Stimulated activated CD8-positive, alpha-beta memory T cell treated with anti-CD3 and anti-CD28 coated beads, Interleukin-15, amount 100 ng/mL, for 1 hour (primary cell): ENCODE measurements at places on chromosomes 2 and 18.

- DNase-seq: no peak
These were observed 302.9 kb upstream of the ERBB4 start for GRCh38 chr2:212841460-212841859.

- DNase-seq: no peak
These were observed 93.6 kb upstream of the FAM117B start for GRCh38 chr2:202541137-202541536.

GRCh38 chr2:178377046-178377445 lies 73.9 kb downstream of the PRKRA start:
- no peak for DNase-seq

GRCh38 chr2:216713691-216714336 lies 18.5 kb upstream of the IGFBP5 start:
- no peak for DNase-seq

DNA sequence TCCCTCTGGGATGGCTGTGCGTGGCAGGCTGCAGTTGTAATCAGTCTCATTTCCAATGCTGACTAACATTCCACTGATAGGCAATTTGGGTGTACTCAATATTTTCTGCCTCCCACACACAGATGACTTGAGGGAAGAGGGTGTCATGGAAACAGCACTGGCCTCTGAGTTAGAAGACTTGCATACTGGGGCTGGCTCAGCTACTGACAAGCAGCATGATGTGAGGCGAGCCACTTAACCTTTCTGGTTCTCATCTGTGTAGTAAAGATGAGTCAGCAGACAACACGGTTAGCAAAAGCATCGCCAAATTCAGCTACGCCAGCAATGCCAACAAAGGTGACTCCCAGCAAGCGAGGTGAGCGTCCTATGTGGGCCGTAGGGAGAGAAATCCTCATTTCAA lies 73.5 kb downstream of the COLEC12 start:
- no peak for DNase-seq

DNA sequence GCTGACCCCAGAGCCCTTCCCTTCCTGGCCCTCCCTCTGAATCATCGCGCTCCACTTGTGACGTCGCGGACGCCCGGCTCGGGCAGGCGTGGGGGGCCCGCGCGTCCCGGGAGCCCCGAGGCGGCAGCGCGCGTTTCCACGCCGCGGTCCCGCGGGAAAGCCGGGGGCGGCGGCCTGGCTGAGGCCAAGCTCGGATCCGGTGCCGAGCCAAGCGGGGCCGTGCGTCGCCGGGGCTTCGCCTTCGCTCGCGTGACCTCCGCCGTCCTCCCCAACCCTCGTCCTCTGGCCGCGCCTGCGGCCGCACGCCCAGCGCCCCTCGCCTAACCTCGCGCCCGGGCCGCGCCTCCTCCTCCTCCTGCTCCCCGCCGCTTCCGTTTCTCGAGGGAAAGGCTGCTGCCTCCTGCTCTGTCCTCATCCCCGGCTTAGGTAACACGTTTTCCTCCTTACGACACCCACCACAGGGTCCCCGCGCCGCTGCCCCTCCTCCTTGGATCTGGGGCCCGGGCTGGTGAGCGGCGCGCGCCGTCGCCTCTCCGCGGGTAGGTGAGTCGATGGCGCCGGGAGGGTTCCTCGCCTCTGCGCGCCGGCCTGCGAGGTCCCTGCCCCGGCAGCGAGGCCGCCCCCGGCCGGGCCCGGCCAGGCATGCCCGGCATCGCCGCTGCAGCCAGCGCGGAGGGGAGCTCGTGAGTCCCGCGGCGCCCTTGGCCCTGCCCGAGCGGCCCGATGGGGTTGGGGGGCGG lies at the start of gene INPP1:
TSS of gene INPP1 (plus strand) at position 54 of the 740 bp plus-strand sequence. CDS start 16,514 bp downstream, outside the sequence.
- DNase-seq: no peak

- DNase-seq: no peak
These were observed 25.1 kb upstream of the ME2 start for GRCh38 chr18:50853863-50854271.

DNA sequence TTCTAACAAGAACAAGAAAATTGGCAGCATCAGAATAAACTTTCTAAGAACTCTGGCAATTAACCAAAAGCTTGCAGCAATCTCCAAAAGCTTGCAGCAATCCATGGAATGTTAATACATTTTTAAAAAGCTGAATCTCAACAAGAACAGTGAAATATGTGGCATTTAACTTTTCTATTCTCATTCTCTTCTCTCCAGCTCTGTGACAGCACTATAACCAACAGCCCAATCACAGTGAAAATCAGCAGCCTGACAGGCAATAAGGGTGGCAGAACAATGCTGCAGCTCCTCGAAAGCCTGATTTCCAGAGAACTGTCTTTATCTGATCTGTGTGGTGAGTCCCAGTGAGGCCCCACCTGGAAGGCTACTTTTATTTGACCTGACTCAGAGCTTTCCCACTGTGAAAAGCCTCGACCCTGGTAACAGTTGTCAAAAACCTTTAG lies 60.0 kb downstream of the TMEM131 start:
- DNase-seq: no peak

- DNase-seq: no peak
These were observed 318.7 kb downstream of the CYP26B1 start for GRCh38 chr2:71829008-71829407.

DNA sequence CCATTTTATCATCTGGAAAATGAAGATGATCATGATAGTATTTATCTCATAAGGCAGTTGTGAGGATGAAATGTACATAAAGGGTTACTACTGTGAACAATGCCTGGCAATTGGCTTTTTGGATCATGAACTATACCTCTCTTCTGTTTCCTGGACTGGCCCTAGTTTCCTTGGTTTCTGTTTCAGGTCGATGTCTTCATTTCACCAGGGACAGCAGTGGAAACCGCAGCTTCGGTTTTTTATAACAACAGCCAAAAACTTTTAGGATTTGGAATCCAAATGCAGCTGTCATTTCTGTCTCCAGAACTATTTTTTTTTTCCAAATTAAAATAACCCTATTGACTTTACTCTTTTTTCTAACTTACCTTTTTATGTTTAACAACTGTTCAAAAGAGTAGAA lies 425.1 kb downstream of the RND3 start:
- no peak for DNase-seq

- DNase-seq: no peak
These were observed 115.2 kb downstream of the GFPT1 start for GRCh38 chr2:69271831-69272257.

GRCh38 chr2:11932962-11933361 lies 186.5 kb downstream of the LPIN1 start:
- DNase-seq: no peak

DNA sequence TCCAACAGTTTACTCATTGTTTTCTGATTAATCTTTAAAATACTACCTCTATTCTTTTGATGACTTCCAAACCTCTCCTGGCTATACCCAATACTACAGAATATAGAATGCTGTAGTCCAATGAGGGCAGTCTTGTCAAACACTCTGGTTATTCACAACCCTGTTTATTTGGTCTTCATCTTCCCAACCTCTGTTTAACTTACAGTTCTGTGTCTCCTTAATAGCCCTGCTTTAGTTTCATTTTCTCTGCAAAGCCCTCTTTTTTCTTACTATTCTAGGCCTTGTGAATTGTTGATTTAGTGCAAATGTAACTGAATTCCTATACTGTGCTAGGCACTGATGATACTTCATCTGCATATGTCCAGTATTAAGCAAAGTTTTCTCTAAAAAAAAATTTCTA lies 40.0 kb downstream of the ACVR2A start:
- DNase-seq: no peak

DNA sequence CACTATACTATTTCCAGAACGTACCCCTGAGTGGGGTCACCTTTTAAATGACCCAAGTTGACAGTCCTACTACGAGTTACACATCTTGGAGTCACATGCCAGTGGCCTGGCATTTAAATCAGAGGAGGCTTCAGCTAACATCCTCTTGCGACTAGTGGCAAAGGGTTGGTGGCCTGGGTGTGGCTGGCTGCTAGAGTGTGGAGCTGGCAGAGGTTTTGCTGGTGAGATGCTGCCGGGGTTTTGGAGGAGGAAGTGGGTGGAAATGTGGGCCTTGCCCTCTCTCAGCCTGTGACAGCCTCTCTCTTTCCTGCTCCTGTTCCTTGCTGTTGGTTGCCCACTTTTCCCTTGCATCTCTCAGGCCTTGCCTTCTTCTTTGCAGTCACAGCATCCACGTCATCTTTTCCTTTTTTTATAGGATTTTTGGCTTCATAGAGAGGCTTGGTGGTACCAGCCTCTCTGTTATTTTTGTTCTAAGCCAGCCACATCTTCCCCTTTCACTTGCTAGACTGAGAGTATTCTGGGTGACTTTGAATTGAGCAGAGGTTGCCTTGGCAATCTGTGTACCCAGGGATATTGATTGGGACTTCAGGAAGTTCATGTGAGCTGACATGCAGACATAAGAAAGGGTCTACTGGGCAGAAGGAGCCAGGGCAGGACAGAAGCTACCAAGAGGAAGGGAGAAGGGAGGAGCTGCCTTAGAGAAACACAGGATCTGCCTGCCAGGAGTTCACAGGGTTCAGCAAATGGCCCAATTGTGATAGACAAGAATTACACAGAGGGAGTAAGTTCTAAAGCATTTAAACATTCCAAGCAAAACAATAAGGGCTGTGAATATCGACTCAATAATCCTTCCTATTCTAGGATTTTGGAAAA lies 55.4 kb downstream of the CDC42EP3 start:
- peak; percentile 21 for DNase-seq

GRCh38 chr2:52383541-52383940 lies 1351.6 kb upstream of the NRXN1 start:
- no peak for DNase-seq

DNA sequence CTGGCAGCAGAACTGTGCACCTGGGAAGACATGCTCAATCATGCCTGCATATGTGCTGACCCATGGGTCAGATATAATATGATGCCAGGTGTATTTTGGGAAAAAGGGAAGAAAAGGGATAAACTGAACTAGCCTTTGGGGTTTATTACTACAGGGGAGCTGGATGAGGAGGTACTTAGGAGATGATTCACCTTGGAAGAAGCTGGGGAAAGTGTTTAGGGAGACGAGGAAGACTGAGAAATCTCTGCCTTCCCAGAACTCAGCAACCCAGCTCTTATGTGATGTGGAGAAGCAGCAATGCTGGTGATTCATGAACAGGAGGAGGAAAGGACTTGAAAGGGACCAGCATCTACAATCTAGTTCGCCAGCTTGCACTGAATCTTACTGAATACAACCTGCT lies 110.2 kb downstream of the BARD1 start:
- DNase-seq: no peak

GRCh38 chr2:133362061-133362476 lies 206.2 kb downstream of the NCKAP5 start:
- DNase-seq: no peak

DNA sequence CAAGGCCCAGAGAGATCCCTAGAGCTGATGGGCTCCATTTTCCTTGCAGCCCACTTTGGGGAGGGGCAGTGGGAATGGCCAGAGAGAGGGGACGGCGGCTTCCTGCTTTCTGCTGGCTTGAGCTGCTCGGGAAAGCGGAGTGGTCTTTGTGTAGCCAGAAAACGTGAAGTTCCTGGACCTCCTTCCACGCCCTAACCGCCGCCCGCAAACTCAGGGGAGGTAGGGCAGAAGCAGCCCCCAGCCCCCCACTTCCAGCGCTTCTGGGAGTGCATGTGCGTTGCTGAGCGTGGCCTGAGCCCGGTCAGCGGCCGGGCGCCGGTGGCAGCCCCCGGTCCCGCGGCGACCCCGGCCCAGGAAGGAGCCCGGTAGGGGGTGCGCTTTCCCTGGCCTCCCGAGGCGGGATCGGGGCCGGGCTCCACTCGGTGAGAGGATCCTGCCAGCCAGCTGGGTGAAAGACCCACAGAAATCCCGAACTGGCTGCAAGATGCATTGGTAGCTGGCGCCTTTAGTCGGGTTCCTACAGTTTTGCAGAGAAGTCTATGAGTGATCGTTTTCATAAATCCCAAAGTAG lies 25.3 kb upstream of the BOD1L2 start:
- DNase-seq: no peak

DNA sequence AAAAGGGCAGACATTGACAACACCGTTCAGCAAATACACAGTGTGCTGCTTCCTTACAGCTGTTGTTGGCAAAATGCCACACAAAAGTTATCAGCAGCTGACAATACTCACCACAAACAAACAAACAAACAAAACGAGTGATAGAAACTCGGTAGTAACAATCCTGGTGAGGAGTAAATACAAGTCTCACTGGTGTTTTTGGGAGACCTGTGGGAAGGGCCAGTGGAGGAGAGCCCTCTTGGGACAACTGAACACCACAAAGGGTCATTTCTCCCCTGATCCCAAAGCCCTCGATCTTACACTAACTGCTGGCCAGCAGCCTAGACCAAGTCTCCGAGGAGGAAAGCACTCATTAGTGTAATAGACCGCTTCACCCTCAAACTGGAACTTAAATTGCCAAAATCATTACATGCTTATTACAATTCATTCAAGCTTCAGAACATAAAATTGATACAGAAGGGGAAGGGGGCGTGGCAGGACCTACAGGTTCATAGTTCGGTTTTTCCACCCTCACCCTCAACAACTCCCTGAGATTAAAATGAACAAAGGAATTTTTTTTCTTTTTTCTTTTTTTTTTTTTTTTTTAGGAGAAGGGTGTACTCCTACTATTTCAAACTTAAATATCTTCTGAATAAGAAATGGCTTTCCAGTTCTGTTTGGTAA lies 5.0 kb downstream of the AP1S3 start:
- DNase-seq: no peak

GRCh38 chr18:69974365-69974764 lies 26.7 kb upstream of the CD226 start:
- DNase-seq: no peak

GRCh38 chr2:127085317-127085681 lies 21.7 kb downstream of the BIN1 start:
- DNase-seq: no peak

DNA sequence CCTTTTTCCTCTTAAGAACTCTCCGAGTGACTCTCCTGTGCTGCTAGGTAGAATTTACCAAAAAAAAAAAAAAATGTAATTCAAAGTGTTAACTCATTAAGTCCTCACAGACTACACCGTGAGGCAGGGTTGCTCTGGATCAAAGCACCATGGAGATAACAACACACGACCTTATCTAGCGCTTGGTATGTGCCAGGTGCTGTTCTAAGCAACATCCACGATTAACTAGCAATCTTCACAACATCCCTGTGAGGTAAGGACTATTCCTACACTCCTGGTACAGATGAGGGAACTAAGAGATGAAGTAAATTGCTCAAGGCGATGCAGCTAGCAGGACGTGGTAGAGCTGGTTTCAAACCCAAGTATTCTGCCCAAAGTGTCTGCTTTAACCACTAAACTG lies 1.8 kb downstream of the MOGAT1 start:
- DNase-seq: no peak

DNA sequence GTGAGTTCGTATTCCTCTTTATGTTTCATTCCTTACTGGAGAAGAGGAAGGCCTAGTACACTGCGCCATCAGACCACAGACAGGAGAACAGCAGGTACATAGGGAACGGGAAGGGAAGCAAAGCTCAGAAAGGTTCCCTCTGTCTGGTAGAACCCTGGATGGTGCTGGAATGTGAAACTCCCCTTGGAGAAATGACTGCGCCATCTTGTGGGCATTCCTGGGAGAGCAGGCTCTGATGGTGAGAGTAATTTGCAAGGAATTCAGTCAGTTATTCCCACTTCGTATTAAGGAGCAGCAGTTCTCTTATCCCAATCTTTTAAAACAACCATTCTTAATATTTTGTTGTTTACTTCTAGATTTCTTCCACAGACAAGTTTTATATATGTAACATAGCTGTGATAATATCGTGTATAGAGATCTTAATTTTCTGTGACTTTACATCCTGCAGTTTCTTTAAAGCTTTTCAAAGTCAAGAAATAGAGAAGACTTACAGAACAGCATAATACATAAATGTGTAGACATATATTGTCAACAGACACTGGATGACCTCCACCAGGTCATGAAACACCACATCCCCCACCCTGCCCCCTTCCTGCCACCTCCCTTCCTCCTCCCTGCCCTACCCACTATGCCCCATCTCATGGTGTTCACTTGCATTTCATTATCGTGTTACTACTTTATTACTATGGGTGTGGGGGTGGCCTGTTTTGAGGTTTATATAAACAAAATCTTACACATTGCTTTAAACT lies 83.9 kb downstream of the ARHGEF4 start:
- peak; percentile 53 for DNase-seq
